Activated CD8-positive, alpha-beta memory T cell treated with anti-CD3 and anti-CD28 coated beads, Interleukin-2, amount 10 ng/mL, durations not matched to agents 7 days and 5 days (primary cell): ENCODE measurements at places on chromosomes 1 and 21.

DNA sequence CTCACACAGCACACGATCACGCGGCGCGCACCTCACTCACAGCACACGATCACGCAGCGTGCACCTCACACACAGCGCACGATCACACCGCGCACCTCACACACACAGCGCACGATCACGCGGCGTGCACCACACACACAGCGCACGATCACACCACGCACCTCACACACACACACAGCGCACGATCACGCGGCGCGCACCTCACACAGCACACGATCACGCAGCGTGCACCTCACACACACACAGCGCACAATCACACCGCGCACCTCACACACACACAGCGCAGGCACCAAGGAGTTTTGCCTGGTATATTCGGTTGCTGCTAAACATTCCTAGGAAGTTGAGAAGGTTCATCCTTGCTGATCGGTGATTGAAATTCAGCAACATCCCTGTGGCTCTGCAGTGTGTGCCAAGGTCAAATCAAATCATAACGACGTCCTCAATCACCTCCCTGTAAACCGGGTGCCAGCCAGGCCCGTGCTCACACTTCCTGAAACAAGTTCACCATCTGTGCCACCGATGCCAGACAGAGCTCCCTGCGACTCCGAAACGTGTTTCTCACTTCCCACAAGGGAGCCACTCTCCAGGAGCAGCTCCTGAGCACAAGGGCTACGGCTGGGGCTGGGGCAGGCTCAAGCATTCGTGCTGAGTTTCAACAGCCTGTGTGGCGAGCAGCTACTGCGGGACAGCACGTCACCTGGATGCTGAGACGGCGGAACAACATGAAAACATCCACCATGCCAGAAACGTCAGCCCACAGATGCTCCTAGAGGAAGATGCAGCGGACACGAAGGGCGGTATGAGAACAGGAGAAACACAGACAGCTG is 30.2 kb downstream of the WDR4 start:
- DNase-seq: no peak

DNA sequence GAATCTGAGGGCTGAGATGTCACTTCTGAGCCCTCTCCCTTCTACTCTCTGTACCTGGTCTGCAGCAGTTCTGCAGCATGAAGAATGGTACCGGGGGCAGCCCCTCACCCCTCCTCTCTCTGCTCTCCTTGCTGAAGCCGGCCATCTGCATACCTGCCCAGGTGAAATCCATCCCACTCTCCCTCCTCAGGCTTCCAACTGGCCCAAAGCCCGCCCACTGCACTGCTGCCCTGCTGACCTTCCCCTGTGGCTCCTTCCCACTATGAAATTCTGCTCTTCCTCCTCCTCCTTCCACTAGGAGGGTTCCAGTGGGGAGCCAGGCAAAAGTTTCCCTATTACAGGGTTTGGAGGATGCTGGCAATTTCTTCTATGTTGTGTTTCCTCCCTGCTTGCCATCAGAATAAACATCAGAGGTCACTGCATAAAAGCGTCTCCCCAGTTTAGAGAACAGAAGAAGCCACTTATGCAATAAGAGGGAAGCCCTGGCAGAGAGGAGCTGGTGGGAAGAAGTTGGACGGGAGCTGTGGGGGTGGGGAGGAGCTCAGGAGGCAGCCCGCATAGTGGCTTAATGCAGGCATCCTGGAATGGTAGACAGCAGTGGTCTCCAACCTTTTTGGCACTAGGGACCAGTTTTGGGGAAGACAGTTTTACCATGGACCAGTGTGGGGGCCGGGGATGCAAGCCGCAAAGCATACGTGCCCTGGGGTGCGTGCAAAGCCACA is 30.3 kb downstream of the TMCO4 start:
- DNase-seq: no peak

- DNase-seq: no peak
These were observed 37.3 kb downstream of the KCNK2 start for GRCh38 chr1:215119719-215120365.

- DNase-seq: no peak
These were observed 2.1 kb upstream of the OBSCN start for GRCh38 chr1:228205526-228206436.

DNA sequence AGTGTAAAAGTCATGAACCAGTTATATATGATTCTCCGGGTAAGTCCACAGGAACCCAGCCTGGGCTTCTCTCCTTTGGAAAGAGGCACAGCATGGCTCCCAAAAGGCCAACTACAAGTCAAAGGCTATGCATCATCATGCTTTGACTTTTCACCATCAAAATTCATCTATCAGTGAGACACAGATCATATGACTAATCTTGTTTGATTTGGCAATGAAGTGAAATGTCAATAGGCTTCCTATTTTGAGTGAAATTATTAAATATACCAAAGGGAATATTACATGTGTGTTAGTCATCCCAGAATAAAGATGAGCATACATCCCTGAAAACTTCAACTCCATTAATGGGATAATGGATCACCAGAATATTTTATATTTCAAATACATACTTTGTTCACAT is 83.5 kb upstream of the ADGRL2 start:
- DNase-seq: no peak

- no peak for DNase-seq
These were observed 31.3 kb upstream of the ANGPTL7 start for GRCh38 chr1:11157867-11158266.

GRCh38 chr1:193368302-193368701 is 181.9 kb upstream of the B3GALT2 start:
- no peak for DNase-seq

DNA sequence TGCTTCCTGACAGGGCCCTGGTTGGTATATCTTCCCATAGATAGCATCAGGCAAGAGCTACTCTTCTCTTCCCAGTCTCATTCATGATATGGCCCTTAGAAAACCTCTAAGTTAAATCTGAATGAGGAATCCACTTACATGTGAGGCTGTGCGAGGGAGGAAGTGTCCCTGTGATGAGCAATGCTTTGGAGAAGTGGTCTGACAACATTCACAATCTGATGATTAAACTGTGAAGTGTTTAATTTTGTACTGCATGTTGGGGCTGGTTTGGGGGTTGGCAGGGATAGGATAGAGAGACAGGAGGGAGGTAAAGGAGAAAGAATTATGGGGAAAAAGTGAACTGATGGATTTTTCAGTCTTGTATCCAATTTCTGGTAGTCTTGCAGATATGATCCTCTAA is 421.2 kb upstream of the DAB1 start:
- DNase-seq: no peak

DNA sequence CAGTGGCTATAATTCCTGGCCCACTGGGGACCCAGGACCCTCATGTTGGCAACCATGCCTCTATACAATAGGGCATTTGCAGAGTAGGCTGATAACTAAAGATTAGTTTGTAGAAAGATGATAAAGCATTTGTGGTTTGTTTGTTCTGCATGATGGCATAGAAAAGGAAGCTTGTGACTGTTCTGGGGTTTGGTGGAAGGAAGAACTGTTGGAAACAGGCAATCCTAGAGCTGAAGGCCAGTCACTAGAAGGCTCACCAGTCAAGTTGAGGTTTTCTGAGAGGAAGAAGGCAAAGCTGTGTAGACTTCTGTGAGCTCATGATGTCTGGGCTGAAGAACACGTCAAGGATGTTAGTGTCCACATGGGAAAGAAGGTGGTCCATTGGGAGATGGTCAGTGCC is 140.3 kb upstream of the VANGL1 start:
- DNase-seq: no peak

DNA sequence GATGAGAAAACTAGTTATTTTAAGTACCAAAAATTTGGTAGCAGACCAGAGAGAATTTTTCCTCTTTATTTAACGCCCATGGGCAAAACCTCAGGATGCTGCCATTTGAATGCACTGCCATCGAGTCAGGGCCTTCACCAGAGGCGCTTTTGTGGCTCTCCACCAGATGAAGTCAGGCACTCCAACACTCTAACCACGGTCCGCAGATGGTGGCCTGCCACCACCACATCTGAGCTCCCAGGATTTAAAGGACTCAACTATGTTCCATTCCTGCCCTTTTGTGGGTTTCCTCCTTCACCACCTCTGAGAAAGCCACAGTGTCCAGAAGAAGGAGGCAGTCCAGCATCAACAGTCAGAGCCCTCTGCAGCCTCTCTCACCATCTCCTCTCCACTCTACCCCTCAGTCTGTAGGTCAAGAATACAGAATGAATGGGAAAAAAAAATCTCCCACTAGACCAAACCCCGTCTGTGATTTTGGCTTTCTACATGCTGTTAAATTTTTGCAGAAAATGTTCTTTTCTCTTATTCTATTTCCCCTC is 647.4 kb downstream of the USP25 start:
- no peak for DNase-seq

GRCh38 chr1:203278082-203278884 is 27.0 kb upstream of the BTG2 start:
- DNase-seq: no peak

GRCh38 chr1:20063861-20064292 is 6.1 kb upstream of the PLA2G5 start:
- DNase-seq: no peak

GRCh38 chr1:40965531-40965930 is 14.0 kb upstream of the CTPS1 start:
- no peak for DNase-seq

GRCh38 chr1:13922466-13923110 is 222.6 kb downstream of the PRDM2 start:
- DNase-seq: no peak

DNA sequence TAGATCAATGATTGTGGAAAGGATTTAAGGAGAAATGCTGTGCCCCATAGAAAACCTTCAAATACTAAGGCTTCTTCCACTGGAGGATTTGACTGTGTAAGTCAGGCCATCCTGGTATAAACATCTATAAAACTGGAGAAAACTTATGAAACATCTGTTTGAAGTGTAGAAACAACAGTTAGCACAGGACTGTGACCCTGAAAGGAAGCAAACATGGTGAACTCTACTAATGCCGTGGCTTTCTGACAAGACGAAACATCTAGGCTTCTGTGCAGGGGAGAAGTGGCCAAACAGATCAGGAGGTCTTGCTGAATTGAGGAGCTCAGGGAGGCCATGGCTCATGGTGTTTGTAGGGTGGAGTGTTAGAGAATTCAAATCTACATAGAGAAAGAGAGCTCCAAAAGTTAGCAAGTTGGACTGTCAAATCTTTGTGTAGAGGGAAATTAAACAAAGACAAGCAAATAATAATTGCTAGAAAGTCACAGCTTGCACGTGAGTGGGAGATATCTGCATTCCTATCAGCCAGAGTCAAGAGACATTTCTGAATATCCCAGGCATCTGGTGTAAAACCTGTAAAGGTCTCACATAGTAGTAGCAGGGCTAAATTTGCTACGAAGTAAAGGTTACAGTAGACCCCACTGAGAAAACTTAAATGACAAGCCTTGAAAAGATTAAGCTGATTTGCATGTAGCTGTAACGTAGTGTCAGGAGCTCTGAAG is 566.8 kb upstream of the B3GALT2 start:
- DNase-seq: no peak

GRCh38 chr1:21672478-21673276 is 3.5 kb upstream of the RAP1GAP start:
- DNase-seq: no peak

DNA sequence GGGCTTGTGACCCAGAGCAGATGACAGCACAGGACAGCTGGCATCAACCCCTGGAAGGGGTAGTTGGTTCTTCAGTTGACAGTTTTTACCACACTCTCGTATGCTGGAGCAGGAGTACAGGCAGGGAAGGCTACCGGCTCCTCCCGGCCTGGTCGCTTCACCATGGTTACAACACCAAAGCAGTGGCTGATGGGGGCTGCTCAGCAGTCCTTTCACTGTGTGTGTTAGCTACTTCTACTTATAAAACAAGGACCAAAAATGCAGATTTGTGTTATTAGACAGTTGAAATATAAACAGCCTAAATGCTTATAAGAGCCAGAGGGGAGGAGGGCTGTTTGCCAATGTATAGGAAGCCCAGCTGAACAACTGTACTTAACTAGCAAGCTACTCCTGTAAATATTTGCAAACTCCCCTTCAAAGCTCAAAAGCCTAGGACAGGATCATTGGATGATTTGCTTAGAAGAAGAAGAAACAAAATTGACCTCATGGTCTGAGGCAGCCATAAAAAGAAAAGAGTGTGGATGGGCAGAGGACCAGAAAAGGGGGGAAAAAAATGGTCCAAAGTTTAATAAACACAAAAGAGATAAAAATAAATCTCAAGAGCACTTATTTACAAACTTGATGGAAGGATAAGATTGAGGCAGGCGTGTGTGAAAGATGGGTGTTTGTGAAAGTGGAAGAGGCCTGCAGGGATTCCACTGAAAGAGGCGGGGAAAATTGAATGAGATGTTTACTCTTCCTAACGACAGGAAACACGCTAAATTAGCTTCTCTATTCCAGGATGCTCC is 57.1 kb downstream of the TGFB2 start:
- DNase-seq: no peak

- peak; percentile 73 for DNase-seq
These were observed 2.0 kb upstream of the ATF3 start for GRCh38 chr1:212606395-212607205.

DNA sequence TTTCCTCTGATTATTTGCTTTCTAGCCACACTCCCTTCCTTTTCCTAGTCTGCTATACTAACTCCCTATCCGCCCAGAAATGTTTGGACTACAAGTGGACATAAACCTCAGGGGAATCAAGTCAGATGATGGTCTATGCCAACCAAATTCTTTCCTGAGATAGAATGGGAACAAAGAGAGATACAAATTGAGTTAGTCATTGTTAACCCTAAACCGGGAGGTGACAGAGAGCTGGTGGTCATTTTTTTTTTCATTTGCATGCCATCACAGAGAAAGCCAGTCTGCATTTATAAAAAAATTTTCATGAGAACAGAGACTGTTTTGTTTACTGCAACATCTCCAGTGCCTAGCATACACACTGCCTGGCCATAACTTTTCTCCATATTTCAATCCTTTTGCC is 35.0 kb downstream of the MYSM1 start:
- no peak for DNase-seq

- no peak for DNase-seq
These were observed 39.9 kb downstream of the TEX35 start for GRCh38 chr1:178552856-178553255.

DNA sequence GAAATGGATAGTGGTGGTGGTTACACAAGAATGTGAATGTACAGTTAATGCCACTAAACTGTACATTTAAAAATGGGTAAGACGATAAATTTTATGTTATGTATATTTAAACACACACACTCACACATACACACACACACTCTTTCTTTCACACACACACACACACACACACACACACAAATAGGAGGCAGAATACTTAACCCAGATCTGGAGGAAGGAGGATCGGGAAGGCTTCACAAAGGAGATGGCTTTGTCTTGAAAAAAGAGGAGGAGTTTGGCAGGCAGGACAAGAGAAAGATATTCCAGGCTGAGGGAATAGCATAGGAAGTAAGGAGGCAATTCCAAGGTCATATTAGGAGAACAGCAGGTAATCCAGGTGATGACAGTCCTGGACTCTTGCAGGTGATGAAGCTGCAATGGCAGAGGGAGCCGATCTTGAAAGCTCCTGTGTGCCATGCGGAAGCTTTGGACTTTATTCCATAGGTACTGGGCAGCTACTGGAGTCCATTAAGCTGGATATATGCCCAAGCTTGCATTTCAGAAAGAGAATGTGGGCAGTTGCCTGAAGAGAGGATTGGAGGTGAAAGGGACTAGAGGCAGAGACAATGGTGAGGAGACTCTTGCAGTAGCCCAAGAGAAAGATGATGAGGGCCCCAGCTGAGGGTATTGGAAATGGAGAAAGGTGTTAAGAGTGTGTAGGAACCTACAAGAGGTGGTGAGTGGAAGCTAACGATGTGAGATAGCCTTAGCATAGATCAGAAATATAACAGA is 15.4 kb upstream of the LYST start:
- DNase-seq: no peak
